ENCODE measurements at places on chromosomes 2 and 18.
A peak's percentile ranks its signal among the peaks of the same experiment; 100 is the strongest.

DNA sequence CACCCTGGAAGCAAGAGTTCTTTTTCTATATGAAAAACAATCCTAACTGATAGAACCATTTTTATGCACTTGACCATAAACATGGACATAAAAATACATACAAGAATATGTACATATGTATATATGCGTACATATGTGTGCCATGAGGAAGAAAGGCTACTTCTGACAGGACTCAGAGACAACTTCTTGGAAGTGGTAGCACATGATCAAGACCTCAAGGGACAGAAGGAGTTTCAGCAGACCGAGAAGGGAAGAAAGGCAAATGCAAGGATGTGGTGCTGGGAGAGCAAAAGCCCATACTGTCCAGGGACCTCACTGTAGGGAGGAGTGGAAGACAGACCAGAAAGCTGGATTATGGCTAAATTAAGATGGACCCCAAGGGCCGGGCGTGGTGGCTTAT, 11.4 kb upstream of the NPAS2 start:
- DNase-seq = no peak

- no peak for DNase-seq
These were observed 95.3 kb downstream of the GALR1 start for GRCh38 chr18:77344786-77345500.

GRCh38 chr2:172702451-172702850, 33.2 kb upstream of the RAPGEF4 start:
- no peak for DNase-seq

- DNase-seq = no peak
These were observed 127.5 kb downstream of the SPAG16 start for GRCh38 chr2:213411582-213412289.

GRCh38 chr2:224268441-224268840, 133.5 kb downstream of the FAM124B start:
- DNase-seq = peak; percentile 90

- DNase-seq = no peak
These were observed 228.6 kb downstream of the SETBP1 start for GRCh38 chr18:44909191-44909719.

DNA sequence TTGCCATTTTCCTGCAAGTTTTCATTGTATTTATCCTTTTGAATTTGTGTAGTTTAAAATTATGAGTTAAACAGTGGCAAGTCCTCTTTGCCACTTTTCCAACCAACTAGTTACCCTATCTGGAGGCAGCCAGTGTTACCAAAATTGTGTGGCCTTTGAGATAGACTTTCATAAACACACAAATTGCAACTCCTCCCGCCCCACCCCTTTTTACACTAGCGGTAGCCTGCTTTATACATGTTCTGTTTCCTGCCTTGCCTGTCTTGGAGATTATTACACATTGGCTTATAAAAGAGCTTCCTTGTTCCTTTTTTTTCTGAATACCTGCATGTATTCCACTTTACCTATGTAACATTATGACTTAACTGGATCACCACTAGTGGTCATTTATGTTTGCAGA, 56.5 kb downstream of the RPIA start:
- DNase-seq = no peak

DNA sequence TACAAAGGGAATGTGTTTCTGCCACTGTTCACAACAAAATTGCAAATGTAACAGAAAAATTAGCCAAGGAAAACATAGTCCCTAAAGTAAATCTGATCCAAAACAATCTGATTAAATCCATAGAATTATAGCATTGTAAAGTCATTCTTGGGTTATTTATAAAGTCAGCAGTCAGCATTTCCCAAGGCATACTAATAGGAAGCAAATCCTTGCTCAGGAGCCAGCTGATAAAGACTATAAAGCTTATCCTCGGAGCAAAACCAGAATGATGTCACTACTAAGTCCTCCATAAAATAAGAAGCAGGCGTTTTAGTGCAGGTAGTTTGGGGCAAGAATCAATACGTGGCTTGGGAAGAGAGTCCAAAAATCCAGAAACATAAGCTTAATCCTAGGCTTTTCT, 67.3 kb upstream of the CSRNP3 start:
- DNase-seq = no peak

DNA sequence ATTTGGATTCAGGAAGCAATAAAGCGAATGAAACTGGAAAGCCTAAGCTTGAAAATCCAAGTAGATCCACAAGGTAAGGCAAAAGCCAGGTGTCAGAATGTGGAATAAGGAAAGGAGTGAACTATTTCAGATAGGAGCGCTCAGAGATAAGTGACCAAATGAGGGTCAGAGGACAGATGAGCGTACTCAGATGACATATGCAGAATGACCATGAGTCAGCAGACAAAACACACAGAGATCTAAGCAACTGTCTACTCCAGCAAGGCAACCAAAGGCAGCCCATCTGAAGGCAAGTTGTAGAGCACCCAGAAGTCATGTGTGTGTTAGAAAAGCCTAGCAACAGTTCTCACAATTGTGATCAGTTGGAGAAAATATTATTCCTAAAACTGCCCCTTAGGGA, 548.4 kb upstream of the FSHR start:
- DNase-seq = no peak

Measured in adipocyte (in vitro differentiated cells).